ENCODE measurements at places on chromosomes 3 and 15.

DNA sequence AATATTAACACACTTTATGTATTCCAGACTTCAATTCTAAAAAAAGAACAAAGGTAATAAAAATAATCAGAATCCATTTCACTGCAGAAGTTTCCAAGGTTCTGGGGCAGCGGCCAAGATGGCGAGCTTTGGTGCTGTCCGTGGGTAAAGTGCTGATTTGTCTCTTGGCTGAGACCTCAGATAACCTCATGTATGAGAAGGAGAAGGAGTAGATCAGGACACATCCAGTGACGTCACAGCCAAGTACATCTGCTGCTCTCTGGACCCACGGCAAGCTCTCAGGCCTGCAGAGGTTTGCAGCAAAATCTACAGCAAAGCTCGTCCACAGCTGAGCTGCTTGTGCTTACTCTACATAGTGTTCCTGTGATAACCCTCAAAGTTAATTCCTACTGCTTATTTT, 165.7 kb downstream of the MAGI1 start:
- no peak for DNase-seq

- peak; percentile 76 for DNase-seq
These were observed 9.5 kb downstream of the ISL2 start for GRCh38 chr15:76345880-76346668.

DNA sequence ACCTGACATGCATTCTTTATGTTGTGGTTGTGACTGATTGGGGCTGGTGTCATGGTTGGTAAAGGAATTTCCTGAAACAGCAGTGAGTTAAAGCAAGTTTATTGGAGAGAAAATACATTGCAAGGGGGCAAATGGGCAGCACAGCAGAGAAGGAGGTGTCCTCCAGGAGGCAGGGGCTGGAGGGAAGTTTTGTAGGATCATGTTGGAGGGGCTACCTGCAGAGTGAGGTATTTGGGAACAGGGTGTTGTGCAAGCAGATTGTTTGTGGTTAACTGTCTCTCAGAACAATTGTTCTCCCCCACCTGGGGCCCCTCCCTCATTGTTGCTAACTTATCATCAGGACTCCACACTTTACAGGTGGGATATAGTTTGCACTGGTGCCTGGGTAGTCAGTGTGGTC, 196.0 kb downstream of the NSUN3 start:
- no peak for DNase-seq

DNA sequence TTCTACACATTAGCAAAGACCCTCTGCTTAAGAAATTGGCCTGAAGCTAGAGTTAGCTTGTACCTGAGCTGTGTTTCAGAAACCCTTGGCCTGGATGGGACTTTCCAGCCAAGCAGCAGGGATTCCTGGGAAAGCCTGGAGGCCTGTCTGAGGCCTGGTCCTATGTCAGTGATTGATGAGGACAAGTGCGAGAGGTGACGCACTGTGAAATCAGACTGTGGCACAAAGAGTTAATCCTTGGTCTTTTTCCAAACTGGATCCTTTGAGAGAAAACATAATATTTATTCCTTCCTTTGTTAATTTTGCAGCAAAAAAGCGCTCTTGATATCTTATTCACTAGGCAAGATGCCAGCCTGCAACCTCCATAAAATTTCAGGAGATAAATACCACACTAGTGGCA, 225.0 kb upstream of the ATP11B start:
- DNase-seq, result no peak

DNA sequence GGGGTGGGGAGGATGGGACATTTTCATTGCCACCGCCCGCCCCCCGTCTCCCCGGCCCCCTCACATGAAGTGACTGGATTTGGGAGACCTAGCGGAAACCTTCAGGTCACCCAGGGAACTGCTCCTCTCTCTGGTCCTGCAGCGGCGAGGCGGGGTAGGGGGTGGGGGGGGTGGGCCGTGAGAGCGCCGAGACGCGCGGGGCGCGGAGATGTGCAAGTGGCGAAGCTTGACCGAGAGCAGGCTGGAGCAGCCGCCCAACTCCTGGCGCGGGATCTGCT, 712 bp upstream of the MME start:
- peak; percentile 22 for DNase-seq

GRCh38 chr15:68818066-68818768, 2.5 kb downstream of the ANP32A start:
- DNase-seq, result peak; percentile 73

GRCh38 chr3:127490271-127491023, 100.1 kb downstream of the TPRA1 start:
- no peak for DNase-seq

- DNase-seq, result peak; percentile 29
These were observed 10.2 kb downstream of the CSPG4 start for GRCh38 chr15:75702436-75702835.

- DNase-seq, result no peak
These were observed 104.8 kb upstream of the MEX3B start for GRCh38 chr15:82150645-82151044.

DNA sequence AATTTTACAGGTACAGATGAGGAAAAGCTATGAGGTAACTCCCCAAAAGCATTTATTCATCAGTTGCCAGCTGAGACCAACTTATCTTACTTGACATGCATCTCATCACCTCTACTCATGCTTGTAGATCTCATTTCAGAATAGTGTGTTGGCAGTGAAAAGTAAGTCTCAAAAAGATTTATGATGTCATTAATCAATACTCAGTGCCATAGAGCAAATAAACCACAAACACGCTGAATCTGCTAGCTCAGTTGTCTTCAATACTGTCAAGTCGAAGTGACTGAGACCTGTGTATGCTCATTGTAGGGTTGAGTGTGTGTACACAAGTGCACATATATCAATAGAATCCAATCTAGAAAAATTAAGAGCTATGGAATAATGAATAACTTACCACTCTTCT, 413.5 kb downstream of the CNTN3 start:
- no peak for DNase-seq

DNA sequence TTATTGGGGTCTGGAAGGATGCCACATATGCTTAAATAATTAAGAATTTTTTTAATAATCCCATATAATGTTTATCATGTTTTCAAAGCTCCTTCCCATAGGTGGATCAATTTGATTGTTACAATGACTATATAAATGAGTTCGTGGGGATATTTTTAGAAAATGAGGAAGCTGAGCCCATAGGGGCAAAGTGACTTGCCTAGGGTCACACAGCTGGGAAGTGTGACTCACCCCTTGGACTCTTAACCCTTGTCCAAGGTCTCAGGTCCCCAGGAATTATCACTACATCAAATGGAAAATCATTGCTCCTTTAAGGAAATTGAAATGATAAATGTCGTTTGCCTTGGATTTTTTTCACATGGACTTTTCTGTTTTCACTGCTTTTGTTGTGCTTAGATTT, 161.2 kb upstream of the RGMA start:
- DNase-seq, result no peak

DNA sequence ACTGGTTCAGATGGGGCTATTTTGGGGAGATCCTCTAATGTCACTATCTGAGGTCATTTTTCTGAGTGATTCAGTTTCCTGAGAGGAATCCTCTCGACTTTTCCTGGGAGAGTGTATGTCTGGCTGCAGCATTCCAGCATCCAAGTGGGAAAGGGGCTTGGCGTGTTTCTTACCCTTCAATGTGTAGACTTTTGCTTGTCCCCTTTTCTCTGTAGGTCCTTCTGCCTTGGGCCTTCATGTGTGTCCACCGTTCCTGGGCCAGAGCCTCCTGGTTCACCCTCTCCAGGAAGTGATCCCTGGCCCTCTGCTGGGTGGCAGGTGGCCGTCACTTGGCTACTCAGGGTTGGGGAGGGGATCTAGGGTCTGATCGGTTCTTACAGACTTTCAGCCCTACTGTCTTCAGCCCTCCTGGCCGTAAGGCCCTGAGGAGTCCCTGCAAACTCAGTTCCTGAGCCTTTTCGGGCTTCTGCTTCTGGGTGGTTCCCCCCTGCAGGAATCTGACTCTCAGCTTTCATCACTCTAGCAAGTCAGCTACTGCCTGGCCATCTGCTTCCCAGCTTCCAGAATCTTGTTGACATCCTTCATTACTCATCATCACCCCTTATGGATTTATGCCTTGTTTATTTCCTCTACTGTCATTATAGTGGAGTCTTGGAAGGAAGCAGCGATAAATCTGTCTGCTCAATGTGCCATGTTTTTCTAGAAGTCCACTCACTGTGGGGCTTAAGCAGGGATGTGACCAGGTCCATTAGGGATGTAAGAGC, 36.5 kb downstream of the GOLGA6L10 start:
- DNase-seq, result no peak

DNA sequence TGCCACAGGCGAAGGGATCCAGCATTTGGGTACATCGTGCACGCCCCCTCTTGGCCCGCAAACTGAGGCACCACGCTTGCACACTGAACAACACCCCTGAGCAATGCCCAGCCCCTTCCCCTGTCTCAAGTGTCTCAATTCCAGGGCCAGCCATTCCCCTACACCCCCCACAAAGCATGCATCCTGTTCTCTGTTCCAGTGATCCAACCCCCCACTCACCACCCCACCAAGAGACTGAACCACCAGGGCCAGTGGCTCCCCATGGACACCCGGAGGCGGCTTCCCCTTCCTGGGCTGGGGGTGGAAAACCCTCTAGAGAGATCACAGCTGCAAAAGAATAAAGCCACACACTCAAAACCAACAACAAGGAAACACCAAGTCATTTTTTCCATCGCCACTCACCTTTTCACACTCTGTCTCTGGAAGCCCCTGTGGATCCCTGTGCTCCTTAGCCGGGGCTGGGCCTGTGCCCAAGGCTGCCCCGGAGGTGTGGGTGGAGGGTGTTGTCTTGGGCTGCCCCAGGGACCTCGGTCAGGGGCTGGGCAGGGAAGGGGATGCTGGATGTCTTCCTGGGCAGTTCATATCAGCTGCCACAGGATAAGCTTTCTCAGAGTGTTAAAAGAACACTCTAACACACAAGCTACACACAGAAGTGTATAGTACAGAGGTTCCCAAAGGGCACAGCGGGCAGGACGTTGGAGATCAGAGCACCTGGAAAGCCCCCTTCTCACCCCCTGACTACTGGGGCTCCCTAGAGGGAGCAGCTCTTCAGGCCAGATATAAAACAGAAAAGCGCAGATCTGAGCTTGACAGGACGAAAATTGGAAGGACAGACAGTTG, 92.5 kb downstream of the CHSY1 start:
- DNase-seq, result peak; percentile 60

DNA sequence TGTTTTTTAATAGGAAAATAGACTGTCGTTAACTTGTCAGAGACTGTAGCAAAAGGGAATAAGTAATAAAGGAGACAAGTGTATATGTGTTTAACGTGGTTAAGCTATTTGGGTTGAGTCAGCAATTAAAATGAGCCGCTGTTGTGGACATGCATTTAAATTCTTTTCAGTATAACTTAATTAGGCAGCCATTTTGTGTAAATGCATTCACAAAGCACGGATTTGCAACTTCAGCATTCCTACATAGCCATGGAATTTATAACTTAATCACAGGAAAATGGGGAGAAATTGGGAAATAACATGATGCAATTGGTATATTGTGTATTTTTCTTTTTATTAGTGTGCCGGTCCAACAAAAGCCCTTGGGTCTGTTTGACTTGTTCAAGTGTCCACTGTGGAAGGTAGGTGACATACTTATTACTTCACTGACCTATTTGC, 27.9 kb downstream of the USP3 start:
- DNase-seq, result no peak

Data from GM13976 (cell line).